ENCODE measurements at places on chromosomes 12 and 14.

DNA sequence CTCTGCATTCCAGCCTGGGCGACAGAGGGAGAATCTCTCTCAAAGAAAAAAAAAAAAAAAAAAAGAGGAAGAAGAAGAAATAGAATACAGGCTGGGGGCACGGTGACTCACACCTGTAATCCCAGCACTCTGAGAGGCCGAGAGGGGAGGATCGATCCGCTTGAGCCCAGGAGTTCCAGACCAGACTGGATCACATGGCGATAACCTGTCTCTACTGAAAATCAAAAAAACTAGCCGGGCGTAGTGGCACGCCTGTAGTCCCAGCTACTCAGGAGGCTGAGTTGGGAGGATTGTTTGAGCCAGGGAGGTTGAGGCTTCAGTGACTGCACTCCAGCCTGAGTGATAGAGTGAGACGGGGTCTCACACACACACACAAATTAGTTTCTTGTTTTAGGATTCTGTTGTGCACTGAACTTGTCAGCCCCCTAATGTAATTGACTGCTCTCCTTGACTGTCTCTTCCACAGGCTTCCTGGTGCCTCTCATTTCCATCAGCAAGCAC lies 963 bp upstream of the TINF2 start:
- DNase-seq: no peak

GRCh38 chr14:55838529-55839052 lies 258.6 kb downstream of the KTN1 start:
- no peak for DNase-seq

GRCh38 chr14:87581298-87581697 lies 411.7 kb downstream of the GALC start:
- DNase-seq: no peak

GRCh38 chr12:71865166-71865713 lies 25.7 kb downstream of the TBC1D15 start:
- DNase-seq: no peak

DNA sequence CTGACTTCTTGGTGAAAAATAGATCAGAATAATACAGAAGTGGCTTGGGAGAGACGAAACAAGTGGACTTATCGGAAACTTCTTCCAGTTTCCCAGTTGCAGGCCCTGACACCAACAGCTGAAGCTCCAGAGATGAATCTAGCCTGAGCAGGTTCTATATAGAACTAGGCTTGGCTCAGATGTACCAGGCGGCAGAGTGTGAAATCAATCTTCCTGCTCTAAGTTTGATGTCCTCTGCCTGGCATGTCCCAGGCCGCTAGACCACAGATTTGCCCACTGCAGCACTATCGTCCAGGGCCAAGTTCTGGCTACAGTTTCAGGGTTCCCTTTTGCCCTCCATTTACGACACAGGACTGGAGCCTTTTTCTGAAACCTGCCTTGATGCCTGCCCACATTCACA lies 91.3 kb upstream of the PLEKHA5 start:
- DNase-seq: no peak

DNA sequence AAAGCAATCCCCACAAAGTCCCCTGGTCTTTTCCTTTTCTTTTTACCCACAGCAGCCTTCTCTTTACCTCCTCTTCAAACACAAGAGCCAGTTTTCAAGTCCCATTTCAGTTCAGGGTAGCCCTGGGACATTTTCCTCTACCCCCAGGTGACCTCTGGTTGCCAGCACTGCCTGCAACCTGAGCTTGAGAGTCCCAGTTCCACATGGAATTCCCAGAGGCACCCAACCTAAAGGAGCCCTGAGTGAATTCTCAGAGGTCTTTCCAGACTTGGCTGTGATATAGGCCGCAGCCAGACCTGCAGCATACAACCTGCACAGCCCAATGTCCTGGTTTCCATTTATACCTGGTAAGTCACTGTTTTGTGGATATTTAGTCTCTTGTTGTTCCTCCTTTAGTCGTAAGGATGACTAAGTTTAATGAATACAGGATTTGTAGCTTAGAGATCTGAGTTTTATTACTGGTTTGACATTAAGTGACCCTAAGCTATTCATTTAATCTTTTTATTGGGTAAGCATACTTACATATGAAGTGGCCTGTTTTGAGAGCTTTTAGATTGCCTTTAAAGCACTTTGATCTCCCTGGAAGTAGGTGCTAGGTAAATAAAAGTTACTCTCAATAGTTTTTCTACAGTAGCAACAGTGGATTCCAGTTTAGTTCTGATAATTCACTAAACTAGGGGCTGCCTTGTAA lies 159.8 kb downstream of the TGFB3 start:
- no peak for DNase-seq

DNA sequence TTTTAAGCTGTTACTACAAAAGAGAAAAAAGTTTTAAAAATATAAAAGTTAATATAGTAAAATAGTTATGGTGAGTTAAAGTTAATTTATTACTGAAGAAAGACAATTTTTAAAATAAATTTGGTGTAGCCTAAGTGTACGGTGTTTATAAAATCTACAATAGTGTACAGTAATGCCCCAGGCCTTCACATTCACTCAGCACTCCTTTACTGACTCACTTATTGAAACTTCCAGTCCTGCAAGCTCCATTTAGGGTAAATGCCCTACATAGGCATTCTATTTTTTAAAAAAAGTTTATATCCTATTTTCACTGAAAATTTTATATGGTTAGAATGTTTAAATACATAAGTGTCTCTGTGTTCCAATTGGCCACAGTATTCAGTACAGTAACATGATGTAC lies 769.5 kb upstream of the NOVA1 start:
- DNase-seq: no peak

- DNase-seq: no peak
These were observed 3.9 kb downstream of the MYRFL start for GRCh38 chr12:69828897-69829296.

DNA sequence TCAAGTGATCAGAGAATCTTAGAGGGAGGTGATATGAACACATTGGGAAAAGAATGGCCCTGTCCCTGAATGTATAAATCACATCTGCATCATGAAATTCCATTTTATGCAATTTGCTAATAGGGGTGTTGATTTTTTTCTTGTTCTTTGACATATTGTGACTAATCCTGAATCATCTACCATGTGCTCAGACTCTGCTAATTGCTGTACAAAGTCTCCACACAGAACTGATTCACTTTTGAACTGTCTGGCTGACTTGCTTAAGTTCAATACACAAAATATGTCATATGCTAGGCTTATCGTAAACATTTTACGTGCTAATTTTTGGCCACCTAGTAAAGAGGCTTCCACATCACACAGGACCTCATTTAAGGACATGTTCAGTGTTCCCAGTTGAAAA lies 2.6 kb downstream of the TMEM132D start:
- DNase-seq: no peak

All from NCI-H1436 treated with DMSO at 0.1 percent for 48 hours (cell line).